ENCODE measurements at places on chromosomes 1 and 21.

- DNase-seq = peak; percentile 38
Observed at GRCh38 chr1:225526878-225527277, 99.0 kb upstream of the LBR start.

DNA sequence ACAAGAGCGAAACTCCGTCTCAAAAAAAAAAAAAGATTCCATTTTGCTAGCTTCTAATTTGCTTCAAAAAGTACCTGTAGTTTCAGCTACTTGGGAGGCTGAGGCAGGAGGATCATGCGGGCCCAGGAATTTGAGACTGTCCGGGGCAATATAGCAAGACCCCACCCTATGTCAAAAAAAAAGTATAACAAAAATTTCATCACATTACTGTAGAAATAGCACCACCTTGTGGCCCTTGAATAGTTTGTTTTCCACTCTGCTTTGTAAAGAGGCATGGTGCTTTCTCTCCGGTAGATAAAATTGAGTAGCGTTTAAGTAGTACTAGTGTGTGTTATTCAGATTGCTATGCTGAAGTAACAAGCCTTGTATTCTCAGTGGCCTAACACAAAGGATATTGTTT, 18.2 kb upstream of the MSTO1 start:
- DNase-seq = peak; percentile 72

DNA sequence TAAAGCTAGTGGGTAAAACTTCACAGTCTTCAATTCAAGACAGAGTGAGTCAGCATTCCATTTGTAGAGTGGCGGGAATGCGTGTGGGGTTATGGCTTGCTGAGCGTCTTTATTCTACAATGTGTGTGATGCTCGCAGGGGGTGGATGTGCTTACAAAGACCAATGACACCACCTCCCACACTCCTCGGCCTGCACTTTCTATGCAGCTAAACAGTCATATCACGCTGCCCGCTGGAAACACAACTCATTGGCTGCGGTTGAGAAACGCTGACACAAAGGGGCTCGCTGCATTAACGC, 298.5 kb downstream of the PCP4 start:
- DNase-seq = no peak

DNA sequence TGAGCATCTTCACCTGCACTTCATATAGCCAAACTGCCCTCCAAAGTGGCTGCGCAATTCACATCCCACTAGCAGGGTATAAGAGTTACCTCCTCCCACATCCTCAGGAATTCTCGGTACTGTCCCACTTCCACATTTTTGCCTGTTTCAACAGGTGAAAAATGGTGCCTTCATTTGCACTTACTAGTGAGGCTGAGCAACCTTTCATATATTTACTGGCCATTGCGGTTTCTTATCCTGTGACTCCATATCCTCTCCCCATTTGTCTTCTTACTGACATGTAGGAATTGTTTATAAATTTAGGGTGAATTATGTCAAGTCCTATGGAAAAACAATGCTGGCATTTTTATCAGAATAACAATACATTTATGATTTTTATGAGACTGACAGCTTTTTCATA, 61.9 kb downstream of the NIBAN1 start:
- DNase-seq = no peak

- DNase-seq = no peak
Observed at GRCh38 chr1:151718011-151718431, 1.4 kb upstream of the CELF3 start.

DNA sequence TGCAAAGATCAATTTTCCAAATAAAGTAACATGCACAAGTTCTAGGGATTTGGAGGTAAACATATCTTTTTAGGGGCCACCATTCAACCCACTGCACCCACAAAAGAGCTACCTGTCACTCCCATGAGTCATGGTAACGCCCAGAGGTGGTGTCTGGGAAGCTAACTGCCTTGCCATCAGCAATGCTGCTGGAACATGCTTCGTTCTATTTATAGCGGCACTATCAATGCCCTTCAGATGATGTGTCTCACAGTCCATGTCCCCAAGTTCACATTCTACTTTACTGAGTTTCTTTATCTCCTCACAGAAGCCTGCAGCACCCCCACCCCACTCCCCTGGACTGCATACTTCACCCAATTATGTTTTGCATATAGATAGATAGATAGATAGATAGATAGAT, 95.4 kb downstream of the LPAR3 start:
- DNase-seq = no peak

DNA sequence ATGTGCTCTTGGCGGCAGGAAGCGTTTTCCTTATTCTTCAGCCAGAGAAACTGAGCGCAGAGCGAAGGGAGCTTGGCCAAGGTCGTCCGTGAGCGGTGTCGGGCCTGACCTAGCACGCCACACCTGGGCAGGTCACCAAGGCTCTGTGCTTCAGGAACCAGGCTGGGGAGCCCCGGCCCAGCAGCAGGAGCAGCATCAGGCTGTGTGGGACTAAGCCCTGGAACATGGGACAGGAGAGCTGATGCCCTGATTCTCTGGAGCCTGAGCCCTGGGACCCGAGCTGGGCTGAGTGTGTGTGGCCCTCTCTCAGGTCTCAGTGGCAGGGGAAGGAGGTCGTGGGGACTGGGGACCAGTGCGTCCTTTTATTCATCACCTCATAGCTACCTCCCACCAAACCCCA, 65.2 kb upstream of the ABCG1 start:
- no peak for DNase-seq

DNA sequence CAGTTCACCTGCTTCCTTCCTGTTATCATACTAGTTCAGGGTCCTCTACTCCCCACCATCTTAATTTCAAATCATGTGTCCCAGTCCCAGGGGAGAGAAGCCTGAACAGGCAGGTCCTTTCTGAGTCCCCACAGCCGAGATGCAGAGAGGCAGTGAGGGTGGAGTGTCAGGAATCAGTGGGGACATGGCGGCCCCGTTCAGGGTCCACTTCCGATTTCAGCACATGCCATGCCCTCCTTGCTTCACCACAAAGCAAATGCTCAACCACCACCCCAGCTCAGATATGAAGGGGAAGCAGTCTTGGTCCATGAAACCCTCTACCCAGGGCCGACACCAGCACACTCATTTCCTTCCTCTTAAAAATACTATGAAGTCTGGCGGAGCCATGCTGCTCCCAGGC, 5.2 kb upstream of the SEMA4A start:
- no peak for DNase-seq

DNA sequence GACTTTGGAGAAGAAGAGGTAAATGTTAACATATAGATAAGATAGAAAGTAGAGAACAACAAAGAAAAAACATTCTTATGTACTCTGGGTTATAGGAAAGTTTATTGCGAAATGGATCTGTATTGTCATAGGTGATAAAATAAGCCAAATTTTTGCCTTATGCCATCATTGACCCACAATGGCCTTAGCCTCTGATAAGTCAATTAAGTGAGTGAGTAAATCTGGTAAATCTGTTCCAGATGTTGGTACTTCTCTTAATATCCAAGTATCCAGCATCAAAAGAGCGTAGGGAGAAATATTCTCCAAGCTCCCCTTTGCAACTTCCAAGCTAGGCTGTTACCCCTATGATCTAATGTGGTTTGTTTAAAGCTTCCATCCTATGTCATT, 38.3 kb upstream of the CLCA4 start:
- DNase-seq = no peak

All from muscle of back (tissue), 13 donors.